ENCODE measurements at places on chromosomes 11 and 22.

- DNase-seq, result no peak
These were observed 27.5 kb downstream of the KIAA0930 start for GRCh38 chr22:45212992-45213751.

GRCh38 chr22:31089160-31090100 is 8.3 kb downstream of the SMTN start:
- peak; percentile 41 for DNase-seq

DNA sequence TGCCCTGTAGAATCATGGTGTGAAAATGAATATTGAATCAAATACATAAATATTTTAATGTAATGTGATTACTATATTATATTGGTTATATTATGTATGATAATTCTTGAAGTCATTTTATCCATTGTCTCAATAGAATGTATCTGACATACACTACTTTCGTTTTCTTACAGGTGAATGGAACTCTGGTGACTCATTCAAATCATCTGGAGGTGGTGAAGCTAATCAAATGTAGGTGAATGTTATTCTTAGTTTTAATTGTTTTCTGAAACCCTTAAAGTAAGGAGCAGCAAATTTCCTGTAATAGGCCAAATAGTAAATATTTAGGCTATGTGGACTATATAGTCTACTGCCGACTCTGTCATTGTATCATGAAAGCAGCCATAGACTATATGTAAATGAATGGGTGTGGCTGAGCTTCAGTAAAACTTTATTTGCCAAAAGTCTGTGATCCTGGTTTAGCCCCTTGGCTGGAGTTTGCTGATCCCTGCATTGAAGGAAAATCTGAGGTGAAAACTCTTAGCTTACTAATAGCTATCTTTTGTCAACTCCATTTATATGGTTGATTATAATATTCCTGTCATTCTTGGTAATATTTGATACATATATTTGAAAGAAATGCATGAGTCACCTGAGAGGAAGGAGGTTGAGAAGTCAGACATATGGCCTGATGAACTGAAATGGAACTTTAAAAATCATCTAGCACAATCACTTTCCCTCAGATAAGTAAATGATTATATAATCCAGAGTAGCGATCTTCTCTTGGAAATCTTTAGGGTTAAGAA is 87.2 kb upstream of the GRIK4 start:
- DNase-seq, result no peak

- DNase-seq, result no peak
These were observed 3.1 kb downstream of the GNB1L start for GRCh38 chr22:19851291-19852176.

- DNase-seq, result no peak
These were observed 54.0 kb downstream of the C11orf58 start for GRCh38 chr11:16792426-16792825.

- DNase-seq, result no peak
These were observed 57.3 kb downstream of the C11orf91 start for GRCh38 chr11:33643167-33643824.

DNA sequence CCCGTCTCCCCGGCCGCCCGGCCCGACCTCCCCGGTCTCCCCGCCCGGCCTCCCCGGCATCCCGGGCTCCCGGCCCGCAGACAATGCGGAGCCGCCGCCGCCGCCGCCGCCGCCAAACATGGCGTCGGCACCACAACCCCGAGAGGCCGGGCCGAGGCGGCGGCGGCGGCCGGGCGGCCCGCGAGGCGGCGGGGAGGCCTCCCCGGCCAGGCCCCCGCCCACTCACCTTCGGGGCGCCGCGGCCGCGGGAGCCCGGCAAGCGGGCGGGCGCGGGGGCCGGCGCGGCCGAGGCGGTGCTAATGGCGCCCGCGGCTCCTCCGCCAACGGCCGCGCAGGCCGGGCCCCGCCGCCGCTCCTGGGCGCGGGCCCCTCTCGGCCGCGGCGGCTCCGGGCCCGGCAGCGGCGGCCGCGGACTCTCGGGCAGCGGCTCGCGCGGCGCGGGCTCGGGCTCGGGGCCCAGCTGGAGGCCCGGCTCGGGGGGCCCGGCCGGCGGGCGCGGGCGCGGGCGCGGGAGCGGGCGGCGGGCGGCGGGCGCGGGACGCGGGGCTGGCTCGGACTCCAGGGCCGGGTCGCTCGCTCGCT is 311 bp downstream of the BRD1 start:
- no peak for DNase-seq
